Activated CD4-positive, alpha-beta T cell treated with anti-CD3 and anti-CD28 coated beads for 48 hours (primary cell): ENCODE measurements at places on chromosomes 7 and 10.
A peak's percentile ranks its signal among the peaks of the same experiment; 100 is the strongest.

DNA sequence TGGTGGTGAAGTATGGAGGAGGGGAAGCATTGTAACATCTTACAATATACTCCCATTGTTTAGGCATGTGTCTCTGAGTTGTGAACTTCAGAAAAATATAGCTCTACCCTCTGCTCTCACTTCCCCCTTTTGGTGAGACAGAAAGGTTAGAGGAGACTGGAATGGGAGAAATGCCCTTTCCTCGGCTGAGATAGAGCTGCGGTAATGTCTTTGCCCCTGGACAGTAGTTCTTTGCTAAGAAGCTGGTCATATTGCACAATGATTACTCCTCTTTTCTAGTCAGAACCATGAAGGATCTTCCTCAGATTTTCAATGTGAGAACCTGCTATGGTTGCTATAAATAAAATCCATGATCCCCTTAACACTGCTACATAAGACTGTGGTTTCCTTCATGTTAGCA is 171.0 kb downstream of the SEM1 start:
- DNase-seq: no peak

- DNase-seq: no peak
These were observed 16.5 kb downstream of the FAM25A start for GRCh38 chr10:87036623-87037022.

GRCh38 chr10:74934100-74934812 is 107.9 kb downstream of the KAT6B start:
- no peak for DNase-seq

DNA sequence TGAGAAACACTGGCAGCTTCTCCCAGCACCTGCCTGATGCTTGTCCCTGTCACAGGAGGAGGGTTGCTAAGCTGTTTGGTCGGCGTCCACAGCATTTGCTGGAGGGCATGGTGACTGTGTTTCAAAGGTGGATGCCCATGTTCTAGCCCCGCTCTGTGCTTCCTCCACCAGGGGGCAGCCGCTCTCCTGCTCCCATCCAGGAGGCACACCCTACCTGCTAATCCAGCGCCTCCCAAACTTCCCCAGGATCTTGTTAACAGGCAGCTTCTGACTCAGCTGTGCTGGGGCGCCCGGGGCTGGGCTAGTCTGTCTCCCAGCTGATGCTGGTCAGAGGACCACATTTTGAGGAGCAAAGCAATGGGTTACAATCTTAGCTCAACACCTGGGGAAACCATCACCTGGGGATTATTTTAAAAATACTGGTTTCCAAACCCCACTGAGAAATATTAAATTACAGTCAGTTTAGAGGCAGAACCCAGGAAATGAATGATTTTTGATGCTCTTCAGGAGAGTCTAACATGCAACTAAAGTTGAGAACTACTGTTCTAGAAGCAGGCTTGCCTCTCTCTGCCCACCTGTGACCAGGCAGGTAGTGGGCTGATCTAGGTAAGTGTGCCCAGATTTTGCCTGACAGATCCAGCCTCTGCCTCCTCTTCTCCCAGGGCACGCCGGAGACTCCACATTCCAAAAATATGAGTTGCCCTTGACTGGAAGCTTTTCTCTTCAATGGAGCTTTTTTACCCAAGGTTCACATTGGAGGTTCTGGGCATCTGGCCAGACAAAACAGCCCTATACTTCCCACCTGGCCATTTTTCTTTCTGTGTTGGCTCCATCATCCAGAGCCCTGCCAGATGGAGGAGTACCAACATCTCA is 92.7 kb upstream of the GPR26 start:
- DNase-seq: peak; percentile 67

GRCh38 chr7:70554646-70555045 is 577.3 kb upstream of the GALNT17 start:
- no peak for DNase-seq

DNA sequence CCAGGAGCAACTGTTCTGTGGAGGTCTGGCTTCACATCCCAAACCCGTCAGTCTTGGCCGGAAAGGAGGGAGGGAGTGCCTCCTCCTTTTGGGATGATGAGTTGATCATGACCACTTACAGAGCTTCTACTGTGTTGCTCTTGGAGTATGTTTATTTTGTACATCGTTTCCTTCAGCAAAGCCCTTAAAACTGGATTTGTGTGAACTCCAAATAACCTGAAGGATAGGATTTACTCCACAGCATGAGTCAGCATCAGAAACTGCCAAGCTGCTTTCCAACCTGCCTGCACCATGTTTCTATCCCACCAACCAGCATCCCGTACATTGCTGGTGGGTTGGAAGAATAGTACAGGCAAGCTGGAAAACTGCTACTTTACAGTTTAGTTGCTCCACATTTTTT is 3.5 kb downstream of the CCDC201 start:
- DNase-seq: no peak

GRCh38 chr7:85164376-85164775 is 22.5 kb downstream of the SEMA3D start:
- no peak for DNase-seq

- DNase-seq: no peak
These were observed 10.0 kb downstream of the KLF6 start for GRCh38 chr10:3774814-3775695.
